Activated CD4-positive, alpha-beta memory T cell treated with anti-CD3 and anti-CD28 coated beads for 36 hours (primary cell): ENCODE measurements at places on chromosomes 7 and 10. TPM values are rescaled to one million over a fixed set of nuclear protein-coding genes. Genes with fewer than 3 reads are reported as not detected.

SPDYE11 gene
- not detected for total RNA-seq

HGF gene
- not detected for total RNA-seq

SKAP2 gene
- 11.9 TPM for total RNA-seq

PRLHR gene
- not detected for total RNA-seq

LRRN3 gene
- 4.4 TPM for total RNA-seq

FAM25G gene
- not detected for total RNA-seq

TRIL gene
- total RNA-seq = not detected

FRMPD2 gene
- total RNA-seq = not detected

CYP2C8 gene
- not detected for total RNA-seq

GRCh38 chr10:123102673-123103072 lies 33.1 kb upstream of the HMX3 start:
- no peak for DNase-seq

DNA sequence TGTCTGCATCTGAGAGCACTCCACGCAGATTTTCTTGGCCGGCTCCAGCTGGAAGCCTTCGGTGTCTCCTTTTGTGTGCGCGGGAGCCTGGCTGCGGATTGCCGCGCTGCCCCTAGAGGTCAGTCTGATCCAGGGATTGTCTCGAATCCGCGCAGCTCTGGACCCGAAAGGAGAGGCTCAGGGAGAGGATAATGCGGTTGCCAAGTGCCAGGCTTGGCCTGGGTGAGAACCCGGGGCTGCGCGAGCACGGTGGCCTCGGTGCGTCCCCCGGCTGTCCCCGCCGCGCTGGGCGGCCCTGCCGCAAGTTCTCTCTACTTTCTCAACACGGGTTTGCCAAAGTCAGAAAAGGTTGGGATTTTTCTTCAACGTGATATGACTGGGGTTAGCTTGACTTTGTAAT lies 140.9 kb downstream of the ADCYAP1R1 start:
- peak; percentile 13 for DNase-seq

GRCh38 chr10:114035791-114036190 lies 7.9 kb upstream of the ADRB1 start:
- no peak for DNase-seq

GRCh38 chr10:66246177-66246576 lies 679.7 kb upstream of the LRRTM3 start:
- no peak for DNase-seq

DNA sequence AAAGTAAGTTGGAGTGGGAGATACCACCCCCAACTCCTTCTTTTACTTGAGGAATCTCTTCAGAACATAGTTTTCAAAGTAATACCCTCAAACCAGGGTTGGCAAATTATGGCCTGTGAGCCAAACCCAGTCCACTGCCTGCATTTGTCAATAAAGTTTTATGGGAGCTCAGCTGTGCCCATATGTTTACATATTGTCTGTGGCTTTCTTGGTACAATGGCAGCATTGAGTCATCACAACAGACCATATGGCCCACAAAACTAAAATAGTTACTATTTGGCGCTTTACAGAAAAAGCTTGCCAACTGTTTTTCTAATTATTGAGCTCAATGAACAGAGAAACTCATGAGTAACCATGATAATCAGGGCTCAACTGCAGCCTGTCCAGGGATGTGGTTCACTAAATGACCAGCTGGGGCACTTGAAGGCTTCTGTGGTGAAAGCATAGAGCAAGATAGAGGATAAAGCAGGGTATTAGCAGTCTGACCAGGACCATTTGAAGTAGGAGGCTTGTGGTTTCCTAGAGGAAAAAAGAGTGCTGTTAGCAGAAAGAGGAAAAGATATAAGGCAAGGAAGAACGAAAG lies 196.0 kb upstream of the GRB10 start:
- DNase-seq = no peak

DNA sequence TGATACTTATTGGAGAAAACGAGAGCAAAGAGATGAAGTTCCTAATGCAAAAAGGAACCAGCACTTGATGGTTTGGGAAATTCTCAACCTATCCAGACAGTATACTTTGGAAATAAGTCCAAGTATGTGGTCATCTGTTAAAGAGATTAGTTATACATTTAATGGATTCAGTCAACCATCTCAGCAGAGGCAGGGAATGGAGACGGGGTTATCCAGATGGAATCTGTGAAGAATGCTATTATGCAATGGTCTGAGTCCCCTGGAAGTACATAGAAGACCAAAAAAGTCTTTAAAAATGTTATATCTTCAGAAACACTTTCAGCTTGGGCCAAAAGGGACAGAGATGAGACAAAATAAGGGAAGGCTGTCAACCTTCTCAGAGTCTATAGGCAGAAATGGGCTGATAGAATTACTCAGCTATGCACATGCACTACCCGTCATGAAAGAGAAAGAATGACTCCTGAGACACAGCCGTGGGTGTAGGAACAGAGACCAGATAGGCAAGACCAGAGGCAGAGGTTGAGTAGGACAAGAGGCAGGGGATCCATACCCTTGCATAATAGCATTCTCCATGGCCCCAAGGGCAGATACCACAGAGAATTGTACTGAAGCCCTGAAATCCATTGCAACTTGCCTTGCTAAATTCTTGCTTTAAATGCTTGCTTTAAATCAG lies 738.8 kb upstream of the POT1 start:
- no peak for DNase-seq

DNA sequence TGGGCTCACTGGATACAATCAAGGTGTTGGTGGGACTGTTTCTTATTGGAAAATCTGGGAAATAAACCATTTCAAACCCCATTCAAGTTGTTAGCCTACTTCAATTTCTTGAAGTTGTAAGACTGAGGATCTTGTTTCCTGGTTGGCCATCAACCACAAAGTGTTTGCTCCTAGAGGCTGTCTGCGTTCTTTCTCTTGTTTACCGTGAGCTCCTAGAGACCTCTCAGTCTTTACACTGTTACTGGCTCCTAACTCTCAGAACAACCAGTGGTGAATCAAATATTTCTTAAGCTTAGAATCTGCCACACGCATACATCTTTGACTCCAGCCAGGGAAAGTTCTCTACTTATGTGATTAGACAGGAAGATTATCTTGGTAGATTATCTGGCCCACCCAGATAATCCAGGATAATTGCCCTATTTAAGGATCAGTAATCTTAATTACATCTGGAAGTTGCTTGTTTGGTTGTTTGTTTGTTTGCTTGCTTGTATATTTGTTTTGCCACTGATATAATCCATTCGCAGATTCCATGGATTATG lies 798.7 kb downstream of the IPMK start:
- no peak for DNase-seq

- DNase-seq = no peak
Observed at GRCh38 chr10:28913436-28914237, 236.3 kb downstream of the BAMBI start.

- no peak for DNase-seq
Observed at GRCh38 chr7:919924-920341, 34.5 kb downstream of the ADAP1 start.

DNA sequence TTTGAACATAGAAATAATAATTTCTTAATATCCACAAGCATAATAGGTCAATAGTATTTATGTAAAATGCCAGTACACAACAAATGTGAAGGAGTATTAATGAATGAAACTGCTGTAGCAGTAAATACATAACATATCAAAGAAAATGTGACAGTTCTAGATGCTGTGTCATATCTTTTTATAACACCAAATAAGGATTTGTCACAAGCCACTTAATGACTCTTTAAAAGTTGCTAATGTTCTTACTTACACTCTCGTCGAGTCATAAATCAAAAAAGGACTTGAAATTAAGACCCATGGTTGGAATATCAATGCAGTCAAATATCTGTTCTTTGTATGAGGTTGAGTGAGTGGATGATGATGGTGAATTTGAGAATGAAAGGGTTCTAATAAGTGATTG lies 96.6 kb downstream of the CELF2 start:
- no peak for DNase-seq

DNA sequence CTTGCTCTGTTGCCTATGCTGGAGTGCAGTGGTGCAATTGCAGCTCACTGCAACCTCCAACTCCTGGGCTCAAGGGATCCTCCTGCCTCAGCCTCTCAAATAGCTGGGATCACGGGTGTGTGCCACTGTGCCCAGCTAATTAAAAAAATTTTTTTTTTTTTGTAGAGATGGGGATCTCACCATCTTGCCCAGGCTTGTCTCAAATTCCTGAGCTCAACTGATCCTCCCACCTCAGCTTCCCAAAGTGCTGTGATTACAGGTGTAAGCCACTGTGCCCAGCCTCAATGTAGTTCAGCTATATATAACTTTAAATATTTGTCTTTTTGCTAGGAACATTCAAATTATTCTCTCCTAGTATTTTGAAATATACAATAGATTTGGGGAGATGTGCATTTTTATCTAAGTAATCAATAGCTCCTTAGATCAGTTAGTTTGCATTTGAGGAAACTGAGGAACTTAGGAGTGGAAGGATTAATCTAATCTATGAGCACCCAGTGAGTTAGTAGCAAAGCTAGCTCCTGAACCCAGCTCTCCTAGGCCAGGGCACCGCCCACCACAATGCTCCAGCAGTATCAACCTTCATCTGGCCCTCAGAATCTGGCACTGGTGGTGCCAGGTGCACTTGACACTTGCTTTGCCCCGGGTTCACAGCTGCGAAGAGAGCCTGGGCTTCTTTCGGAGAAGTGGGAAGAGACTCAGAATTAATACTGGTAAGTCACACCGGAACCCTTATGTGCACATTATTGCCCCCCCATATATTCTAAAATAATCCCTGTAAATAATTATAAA lies 5.9 kb upstream of the LRMDA start:
- DNase-seq = no peak

DNA sequence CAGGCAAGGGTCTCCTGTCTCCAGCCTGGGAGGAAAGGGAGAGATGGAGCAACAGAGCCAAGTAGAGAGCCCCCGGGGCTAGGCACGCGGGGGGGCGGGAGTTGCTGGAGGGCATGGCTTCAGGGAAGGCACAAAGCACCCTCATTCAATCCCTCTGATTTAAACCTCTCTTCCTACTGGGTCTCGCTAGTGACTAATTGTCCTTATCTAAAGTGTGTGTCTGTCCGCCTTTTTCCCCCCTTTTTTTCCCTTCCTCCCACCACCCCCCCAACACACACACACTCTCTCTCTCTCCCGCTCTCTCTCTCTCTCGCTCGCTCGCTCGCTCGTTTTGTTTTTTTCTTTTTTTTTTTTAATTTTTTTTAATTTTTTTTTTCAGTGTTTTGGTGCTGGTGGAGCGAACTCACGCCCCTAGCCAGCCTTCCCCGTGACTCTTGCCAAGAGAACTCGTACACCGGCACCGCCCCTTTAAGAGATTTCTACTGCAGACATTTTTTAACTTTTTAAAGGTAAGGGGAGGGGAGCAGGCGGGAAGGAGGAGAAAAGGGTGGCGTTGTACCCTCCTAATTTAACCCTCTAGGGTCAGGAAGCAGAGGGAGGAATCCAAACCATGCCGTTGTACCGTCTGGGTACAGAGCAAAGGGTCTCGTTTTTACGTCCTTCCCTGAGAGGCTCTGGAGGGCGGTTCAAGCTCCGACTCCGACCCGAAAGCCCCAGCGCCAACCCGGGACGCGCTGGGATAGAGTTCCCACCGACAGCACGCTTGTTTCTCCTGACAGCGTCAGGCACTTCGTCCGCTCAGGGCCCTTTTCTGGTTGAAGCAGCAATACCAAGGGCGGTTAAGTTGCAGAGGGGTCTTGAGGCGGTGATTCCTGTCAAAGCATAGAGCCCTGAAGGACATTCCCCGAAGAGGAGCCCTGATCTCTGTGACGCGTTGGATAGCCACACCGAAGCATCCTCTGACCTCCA lies at the start of gene HPSE2:
Gene HPSE2 (minus strand): TSS at position 195 of the 969 bp plus-strand sequence.
- no peak for DNase-seq

DNA sequence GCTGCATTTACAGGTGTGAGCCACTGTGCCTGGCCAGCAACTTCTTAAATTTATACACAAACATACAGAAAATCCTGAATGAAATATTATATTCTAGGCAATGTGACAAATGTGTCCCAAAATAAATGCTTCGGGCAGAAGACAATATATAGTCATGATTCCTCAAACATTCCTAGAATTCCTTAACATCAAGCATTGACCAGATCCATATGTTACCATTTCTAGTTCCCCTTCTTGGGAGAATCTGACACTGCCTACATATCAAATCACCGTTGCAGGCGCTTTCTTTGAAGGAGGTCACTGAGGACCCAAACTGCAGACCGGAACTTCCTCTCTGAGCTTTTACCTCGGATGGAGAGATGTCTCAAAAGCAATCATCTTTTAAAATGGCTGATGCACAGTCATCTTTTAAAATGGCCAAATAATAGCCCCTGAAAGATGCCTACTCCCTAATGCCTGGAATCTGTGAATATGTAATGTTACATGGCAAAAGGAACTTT lies 323.5 kb downstream of the PHF14 start:
- DNase-seq = no peak

DNA sequence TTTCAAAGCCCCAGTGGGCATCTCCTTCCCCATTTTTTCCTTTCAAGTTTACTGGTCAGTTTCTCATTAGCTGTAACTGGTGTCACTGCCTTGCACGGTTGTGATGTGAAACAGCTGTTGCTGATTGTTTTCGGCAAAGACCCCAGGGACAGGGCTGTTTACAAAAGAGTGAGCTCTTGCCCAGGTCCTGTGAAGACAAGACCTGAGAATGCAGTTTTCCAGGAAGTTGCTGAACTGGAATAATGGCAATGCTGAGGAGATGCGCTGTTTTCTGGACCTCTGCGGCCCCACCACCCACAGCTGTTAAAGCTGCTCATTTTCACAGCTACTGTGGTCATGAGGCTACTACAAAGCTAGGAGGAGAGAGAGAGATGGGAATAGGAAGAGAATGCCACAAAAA lies 116.6 kb upstream of the RSU1 start:
- no peak for DNase-seq

DNA sequence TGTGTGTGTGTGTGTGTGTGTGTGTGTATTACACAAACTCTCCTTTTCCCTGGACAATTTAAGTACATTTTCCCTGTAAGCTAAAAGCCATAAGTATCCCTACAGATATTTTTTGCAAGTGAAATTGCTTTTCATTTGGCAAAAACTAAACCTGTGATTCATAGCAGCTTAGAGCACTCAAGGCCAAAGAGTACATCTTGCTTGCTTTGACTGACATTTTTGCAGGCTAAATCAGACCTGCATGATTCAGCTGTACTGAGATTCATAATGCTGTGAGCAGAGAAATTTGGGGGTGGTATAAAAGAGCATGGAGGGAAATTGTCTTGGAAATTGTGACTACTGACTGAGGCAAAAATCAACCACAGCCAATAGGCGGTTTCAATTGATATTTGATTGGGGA lies 500.4 kb downstream of the GFRA1 start:
- no peak for DNase-seq

DNA sequence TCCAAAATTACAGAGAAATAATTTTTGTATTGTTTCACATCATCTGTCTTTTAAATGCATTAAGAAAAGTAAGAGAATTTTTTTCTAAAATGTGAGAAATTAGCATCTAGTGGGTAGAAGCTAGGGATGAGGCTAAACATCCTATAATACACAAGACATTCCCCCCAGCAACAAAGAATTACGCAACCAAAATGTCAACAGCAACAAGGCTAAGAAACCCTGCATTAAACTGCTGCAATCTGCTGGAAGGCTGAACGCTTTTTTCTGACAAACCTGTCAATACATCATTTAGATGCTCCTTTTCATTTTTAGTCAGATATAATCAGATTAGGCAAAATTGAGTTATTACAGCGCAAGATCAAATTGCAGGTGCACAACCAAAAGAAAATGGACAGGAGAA lies 162.2 kb downstream of the C1GALT1 start:
- no peak for DNase-seq

- DNase-seq = no peak
Observed at GRCh38 chr7:131357282-131357880, 29.7 kb downstream of the MKLN1 start.
